ENCODE measurements at places on chromosomes 6 and 20.

GRCh38 chr6:63565727-63566596, 6.3 kb upstream of the LOC128125822 start:
- DNase-seq: no peak

GRCh38 chr6:43070028-43070632, 6.0 kb upstream of the PTK7 start:
- peak; percentile 41 for DNase-seq

- DNase-seq: no peak
Measured at GRCh38 chr20:48326868-48327267, 500.9 kb downstream of the PREX1 start.

DNA sequence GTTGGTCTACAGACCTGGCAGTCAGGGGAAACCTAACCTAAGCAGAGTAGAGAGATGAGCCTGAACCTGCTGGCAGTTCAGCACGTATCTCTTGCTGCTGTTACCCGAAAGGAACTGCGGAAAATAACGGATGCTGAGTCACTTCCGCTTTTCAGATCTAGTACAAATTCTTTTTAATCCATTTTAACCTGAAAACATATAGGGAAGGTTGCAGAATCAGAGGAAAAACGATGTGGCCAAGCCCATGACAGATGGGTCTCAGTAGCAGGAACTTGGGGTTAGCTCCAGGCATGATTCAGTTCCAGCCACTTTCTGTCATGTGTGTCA, 351.9 kb upstream of the PRND start:
- DNase-seq: no peak

- no peak for DNase-seq
Measured at GRCh38 chr20:10713161-10713560, 39.4 kb upstream of the JAG1 start.

- no peak for DNase-seq
Measured at GRCh38 chr6:111731456-111732195, 125.9 kb upstream of the TRAF3IP2 start.

- peak; percentile 4 for DNase-seq
Measured at GRCh38 chr20:63578224-63579016, 4.4 kb upstream of the HELZ2 start.

DNA sequence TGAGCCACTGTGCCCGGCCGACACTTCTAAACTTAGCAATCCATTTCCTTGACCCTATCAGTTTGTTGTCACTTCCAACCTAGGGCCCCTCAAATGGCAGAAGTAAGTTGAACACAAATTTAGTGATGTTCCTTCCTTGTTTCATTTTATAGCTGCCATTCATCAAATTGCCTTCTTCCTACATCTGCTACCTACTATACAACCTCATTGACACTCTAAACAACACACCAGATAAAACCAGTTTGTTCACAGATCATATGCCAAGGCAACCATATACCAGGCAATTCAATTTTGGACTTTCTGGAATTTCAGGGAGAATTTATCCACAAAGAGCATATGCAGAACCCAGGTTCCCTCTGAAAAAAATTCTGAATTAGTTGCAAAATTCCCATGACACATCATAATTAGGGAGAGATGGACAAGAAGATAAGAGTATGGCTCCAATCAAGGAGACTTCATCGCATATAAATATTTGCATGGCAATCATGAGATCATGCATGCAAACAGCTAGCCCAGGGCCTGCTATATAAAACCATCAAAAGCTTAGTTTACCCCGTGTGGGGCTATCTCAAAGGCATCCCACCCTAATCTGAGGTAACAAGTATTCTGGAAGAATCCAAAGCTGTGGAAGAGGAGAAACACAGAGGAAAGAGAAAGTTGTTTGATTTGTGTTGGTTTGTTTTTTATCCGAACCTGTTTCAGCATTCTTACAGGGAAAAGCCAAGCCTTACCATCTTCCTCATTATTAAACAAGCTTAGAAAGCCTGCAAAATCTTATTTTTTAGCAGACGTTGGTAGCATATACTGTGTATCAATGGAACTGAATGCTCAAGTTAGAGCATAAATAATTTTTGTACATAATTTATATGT, 132.8 kb upstream of the TNFAIP3 start:
- DNase-seq: no peak

DNA sequence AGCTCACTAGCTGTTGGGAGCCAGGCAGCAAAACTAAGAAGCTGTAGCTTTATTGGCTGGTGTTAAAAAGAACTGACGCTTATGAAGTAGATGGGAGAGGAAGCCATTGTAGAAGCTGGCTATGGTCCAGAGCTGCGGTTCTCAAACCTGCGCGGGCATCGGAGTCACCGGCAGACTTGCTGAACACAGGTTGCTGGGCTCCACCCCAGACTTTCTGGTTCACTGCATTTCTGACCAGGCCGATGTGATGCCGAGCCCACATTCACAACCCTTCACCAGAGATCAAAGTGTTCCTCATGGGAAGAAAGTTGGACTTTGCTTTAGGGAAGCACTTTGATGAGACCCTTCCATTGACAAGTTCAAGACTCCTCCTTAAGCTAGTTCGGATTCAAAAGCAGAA, 231.6 kb downstream of the QKI start:
- DNase-seq: no peak

DNA sequence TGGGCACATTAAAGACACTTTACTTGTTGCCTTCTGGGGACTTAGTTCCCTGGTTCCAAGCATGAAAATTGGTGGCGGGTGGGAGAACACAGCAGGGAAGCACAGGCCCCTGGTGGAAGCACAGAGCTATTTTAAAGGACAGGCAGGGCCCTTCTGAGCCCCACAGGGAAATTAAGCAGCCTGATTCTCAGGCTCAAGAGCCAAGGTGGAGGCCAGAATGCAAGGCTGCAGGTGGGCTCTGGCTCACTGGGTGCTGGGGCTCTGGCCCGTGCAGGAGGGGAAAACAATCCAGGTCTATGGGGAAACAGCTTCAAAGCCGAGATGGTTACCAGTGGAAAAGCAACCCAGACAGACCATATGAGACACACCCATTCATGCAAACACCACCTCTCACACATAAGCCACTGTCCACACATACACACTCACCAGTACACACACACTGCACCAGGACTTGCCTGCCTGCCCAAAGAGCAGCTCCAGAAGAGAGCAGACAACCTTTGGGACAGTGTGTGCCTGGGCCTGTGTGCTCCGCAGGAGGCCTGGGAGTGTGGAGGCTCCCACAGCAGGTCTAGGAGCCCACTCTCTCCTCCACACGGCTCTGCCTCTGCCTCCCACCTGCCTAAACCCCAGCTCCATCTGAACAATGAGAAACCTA, 30.6 kb downstream of the TFEB start:
- no peak for DNase-seq

GRCh38 chr6:41191569-41191968, 9.4 kb downstream of the TREML2 start:
- DNase-seq: no peak

- no peak for DNase-seq
Measured at GRCh38 chr6:38180586-38180985, 361.1 kb downstream of the ZFAND3 start.

DNA sequence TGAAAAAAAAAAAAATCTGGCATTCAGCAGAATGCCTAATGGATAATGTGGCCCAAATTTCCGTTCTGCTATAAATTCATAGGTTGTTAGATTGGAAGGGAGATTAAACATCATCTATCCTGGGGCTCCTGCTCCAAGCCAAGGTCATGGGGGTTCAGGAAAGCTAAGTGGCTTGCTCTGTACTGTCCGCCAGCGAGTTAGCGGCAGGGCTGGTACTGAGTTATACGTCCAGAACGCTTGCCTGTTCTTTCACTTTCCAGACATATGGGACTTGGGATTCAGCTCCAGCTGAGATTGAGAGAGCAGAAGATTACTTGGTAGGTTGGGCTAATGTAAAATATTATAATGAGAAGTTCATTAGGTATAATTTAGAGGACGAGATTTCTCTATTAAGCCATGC, 858 bp downstream of the RWDD1 start:
- DNase-seq: no peak

DNA sequence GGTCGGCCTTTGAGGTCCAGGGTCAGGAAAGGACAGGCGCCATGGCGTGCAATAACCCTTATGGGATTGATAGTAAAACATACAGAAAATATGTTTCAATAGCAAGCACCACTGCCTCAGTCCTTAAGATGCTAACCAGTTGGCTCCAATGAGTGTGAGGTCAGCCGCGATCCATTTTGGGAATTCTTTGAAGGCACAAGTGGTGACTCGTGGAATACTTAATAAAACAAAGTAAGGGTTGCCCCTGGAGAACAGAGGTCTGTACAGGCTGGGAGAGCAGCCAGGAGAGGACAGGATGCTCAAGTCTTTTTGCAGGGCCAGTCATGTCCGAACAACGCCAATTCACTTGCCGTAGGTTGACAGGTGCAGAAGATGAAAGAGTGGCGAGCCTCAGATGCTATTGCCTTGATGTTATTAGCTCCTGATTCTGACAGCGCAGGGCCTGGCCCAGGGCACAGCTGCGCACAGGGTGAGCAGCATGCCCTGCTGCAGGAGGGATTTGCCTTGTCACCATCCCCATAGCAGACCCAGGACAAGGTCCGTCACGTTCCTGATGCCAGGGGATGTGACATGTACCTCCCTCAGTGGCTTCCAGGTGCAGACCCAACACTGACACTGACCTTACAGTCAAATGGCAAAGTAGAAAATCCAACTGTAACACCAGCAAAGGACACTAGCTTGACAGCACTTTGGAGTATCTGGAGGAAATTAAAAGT, 21.8 kb downstream of the SYNDIG1 start:
- no peak for DNase-seq

DNA sequence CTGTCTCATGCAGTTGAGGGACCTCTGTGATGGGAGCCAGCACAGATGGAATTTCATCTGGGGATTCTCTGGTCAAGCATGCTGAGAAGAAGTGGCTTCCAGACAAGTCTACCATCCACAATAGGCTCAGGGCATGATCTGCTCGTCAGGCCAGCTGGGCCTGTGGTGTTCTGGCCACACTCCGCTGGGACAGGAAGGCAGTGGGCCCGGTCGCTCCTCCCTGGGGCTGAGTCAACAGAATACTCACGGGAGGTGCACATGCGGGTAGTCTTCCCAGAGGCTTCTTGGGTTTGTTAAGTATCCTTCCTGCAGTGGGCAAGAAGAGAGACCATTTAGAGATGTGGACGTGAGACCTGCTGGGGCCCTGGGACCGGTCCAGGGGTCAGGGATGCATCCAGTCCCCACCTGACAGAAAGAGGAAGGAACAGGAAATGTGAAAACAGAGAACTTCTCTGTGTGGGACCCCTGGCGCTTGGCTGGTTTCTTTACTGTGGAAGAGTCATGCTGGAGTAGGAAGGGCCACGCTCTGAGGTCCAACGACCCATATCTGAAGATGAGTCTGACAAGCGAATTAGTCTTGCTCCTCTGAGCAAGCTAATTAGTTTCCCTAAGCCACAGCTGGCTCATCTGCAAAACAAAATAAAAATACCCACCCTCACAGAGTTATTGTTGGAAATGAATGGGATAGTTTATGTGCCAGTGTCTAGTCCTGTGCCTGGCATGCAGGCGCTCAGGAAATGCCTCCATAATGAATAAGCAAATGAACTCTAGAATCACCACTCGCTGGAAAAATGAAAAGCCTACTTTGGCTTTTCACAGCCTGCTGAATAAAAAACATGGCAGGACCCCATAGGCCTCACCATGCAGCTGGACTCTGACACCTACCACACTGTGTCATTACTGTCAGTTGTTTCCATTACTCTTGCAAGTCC, 67.3 kb downstream of the TRAM2 start:
- DNase-seq: no peak

DNA sequence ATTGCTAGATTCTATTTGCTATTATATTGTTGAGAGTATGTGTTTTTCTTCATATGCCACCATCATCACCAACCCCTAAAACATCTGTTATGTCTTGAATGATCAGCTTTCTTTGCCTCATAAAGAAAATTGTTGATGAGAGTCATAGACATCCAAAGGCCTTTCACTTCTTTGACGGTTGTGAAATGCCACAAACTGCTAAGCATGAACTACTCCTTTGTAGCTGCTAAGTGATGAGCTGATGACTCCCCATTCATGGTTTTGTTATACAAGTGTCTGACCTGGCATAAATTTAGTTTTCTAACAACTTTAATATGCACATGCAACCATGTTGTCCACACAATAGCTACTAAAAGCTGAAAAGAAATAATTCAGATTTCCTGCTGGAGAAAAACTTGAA, 684 bp upstream of the MED23 start:
- DNase-seq: no peak

DNA sequence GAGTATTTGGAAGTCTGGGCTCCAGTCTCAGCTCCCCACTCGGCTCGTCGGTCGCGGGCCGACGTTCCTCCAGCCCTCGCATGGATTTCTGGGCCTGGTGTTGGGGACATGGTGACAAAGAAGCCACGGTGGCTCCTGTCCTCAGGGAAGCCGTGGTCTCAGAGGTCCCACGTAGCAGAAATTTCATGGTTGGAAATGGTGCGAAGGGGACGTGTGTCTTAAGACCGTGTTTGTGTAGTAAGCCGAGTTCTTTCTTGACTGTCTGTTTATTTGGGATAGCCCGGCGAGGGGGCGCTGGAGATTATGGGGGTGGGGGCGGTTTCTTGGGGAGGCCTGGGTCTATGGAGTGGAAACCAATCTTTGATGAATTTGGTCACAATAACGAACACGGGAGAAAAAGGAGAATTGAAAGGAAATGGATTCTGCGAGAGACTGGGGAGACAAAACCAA, 23.5 kb upstream of the MAP3K7 start:
- no peak for DNase-seq

- no peak for DNase-seq
Measured at GRCh38 chr20:40632346-40632976, 56.6 kb downstream of the MAFB start.

DNA sequence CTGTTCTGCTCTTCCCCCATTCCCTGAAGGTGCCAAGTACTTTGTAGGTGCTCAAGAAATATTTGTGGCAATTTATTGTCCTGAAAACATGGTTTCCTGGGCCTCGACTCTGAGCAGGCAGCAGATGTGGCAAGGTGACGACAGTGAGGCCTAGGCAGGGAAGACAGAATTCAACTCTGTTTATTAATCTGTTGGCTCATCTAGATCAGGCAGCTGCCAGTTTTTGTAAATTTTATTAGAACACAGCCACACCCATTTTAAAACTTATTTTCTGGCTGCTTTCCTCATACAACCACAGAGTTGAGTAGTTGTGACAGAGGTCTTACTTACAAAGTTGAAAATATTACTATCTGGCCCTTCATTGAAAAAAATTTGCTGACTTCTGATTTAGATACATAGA, 24.5 kb downstream of the MAPK14 start:
- DNase-seq: no peak

- no peak for DNase-seq
Measured at GRCh38 chr6:25026723-25027122, 91.0 kb upstream of the RIPOR2 start.

DNA sequence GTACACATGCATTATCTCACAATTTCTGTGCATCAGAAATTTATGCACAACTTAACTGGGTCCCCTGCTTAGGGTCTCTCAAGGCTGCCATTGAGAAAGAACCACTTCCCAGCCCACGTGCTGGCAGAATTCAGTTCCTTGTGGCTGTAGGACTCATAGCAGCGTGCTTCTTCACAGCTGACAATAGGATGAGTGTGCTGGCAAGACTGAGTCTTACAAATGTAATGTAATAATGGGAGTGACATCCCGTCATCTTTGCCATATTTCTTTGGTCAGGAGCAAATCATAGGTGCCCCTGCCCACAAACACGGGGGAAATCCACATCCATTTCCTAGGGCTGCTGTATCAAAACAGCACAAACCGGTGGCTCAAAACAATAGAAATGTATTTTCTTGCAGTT, 77.4 kb downstream of the FIG4 start:
- DNase-seq: no peak

All from NCI-H1436 (cell line).